ENCODE measurements at places on chromosomes 7 and 10.

DNA sequence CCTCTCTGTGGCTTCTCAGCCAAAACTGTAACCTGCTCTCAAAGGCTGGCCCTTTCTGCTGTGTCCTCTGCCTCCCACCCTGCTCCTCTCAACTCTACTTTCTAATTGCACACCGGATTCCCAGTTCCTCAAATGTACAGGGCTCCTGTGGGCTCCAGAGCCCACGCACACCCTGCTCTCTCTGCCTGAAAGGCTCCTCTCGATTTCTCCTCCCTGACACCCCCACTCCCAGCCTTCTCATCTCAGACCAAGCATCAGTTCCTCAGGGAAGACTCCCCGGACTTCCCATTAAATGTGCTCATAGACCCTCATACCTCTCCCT, 111.7 kb upstream of the STEAP1B start:
- no peak for DNase-seq

DNA sequence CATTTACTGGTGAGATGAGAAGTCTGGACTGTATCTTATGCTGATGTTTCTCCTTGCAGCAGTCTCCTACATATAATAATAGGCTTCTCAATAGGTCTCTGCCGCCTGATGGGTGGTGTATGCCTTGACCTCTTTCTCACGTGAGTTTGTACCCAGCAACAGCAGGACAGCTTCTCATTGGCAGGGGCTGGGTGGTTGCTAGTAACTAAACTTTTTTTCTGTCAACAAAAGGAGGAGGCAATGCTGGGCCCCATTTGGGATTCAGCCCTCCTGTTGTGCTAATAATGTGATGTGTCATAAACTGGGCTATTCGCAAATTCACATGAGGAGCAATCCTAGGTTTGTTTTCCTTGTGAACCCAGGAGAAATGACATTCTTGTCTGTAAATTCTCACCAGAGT, 533.6 kb downstream of the GATA3 start:
- no peak for DNase-seq

- no peak for DNase-seq
Observed at GRCh38 chr7:116998567-116999175, 45.4 kb downstream of the ST7 start.

DNA sequence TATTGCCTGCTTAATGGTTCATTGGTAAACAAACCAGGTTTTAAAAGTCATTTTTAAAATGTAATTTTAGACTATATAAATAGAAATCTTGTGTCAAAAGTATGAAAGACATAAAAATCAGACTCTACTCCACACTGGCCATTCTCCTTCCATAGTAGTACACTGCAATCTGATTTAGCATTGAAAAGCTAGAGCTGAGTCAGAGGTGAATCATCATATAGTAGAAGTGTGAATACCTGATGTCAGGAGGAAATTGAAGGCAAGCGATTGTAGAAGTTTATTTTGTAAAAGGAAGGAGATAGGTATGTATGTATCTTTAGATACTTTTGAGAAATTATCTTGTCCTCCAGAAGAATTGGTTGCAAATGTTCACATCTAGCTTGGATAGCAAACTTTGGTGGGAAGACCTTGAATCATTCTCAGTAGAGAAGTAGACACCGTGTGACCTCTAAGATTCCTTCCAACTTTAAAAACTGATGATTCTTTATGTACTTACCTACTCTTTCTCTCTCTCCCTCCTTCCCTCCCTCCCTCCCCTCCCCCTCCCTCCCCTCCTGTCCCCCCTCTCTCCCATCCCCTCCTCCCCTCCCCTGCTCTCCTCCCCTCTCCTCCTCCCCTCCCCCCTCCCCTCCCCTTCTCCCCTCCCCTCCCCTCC, 88.1 kb downstream of the BTAF1 start:
- no peak for DNase-seq

- peak; percentile 86 for DNase-seq
Observed at GRCh38 chr7:155798673-155799439, 13.4 kb downstream of the SHH start.

DNA sequence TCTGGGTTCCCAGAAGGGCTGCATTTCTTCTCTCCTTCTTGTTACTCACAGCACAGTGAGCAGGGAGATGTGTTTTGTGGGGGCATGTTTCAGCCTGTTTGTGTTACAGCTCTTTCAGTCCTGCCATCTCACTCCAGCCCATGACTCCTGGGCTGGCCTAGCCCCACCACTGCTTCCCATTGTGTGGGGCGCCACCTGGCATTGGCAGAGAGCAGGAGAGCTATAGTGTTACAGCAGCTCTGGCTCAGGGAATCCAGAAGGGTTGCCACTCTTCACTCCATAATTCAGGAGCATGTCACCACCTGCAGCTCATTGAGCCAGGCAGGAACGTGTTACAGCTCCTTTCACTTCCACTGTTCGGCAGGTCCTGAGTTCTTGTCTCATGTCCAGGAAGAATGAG, 30.0 kb downstream of the CLDN12 start:
- no peak for DNase-seq

GRCh38 chr7:26102176-26102575, 49.8 kb upstream of the NFE2L3 start:
- no peak for DNase-seq

GRCh38 chr10:72259491-72260238, 14.1 kb upstream of the DDIT4 start:
- no peak for DNase-seq

- DNase-seq, result no peak
Observed at GRCh38 chr7:127807340-127807739, 155.3 kb downstream of the SND1 start.

DNA sequence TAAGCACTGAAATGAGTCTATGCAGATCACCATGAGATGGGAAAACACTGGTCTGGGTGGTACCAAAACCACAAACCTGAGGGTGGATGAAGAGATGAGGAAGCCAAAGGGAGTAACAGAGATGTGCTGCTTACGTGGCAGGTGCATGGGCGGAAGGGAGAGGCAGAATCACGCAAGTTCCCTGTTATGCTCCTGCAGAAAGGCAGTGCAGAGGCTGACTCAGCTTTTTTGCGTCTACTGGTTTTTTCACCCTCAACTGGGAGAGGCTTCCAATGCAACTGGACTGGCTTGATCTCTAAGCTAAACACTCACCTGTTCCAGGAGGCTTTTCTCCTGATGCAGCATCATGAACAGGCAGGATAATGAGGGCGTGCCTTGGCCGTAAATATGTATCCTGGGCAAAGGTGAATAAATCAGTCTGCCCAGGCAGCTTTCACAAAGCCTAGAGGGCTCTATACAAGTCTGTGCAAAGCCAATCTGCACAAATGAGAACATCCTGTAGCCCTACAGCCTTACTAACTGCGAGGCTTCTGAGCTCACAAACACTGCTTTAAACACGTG, 95.4 kb upstream of the AFAP1L2 start:
- DNase-seq, result no peak

GRCh38 chr7:4765776-4766490, 9.5 kb upstream of the AP5Z1 start:
- DNase-seq, result no peak

DNA sequence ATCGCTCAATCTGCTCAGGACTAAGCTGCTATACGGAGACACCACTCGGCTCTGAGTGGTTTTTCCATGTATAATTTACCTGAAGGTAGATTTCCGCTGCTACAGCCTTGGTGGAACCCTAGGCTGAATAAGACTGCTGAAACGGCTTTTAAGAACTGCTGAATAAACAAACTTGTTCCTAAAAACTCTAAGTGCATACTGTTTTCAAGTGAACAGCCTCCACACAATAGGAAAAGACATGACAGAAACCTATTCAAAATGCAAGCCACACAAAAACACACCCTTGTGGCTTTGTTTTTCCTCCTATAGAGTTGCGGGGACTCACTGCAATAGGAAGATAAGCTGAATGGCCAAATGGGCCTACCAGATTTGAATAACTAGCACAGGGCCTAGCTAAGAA, 117.2 kb downstream of the UBE2H start:
- DNase-seq, result no peak

DNA sequence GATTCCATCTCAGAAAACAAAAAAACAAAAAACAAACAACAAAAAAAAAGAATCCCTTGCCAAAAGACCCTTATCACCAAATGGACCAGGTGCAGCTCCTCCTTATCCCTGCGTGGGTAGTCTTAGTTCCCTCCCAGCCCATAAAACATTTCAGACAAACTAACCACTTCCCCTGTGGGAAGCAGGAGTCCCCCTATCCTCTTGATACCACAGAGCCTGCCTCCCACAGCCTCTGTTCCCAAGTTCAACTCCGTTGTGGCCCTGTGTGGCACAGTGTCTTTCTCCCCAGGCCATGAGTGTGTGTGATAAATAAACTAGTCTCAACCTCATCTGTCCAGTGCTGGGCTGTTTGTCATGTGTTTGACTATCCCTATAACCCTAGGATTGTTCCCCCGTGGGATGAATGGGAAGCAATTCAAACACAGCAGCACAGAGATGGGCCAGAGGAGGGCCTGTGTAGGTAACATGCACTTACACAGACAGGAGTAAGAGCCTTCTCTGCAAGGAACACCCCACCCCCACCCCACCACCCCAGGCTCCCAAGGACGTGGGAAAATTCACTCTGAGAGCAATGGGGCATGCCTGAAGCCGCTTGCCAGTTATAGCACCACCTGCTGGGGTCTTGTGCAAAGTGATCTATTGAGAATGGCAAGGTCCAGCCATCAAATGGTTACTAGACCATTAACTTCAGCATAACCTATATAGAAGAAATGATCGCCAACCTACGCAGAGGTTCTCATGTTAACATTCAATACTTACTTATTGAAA, 147.1 kb upstream of the GHITM start:
- DNase-seq, result peak; percentile 4

DNA sequence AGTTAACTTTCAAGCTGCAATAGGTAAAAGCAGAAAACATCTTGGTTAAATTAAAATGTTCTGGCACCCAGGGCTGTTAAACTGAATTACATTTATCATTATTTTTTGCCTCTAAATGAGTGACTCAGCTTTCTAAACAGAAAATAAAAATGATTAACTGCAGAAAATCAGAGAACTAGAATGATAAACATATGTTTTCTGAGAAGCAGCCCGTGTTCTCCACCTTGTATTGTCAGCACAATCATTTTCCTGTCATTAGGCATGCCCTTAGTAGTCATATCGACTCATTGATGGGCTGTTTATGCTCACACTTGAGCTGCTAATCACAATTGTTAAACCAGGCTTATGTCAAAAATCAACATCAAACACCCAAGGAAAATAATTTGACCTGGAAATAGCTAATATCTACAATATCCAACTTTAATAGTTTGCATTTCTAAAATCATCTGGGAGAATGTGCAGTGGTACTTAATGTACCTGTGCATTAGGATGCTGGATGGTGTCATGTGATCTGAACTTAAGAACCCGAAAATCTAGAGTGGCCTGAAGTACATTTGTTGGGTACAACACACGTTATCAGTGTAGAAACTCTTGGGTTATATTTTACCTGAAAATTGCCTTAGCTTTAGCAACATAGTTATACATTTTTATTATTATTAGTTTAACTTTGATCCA, 2.3 kb downstream of the MDFIC start:
- DNase-seq, result no peak
